T-helper 22 cell (primary cell): ENCODE measurements at places on chromosomes 13 and 19.

DNA sequence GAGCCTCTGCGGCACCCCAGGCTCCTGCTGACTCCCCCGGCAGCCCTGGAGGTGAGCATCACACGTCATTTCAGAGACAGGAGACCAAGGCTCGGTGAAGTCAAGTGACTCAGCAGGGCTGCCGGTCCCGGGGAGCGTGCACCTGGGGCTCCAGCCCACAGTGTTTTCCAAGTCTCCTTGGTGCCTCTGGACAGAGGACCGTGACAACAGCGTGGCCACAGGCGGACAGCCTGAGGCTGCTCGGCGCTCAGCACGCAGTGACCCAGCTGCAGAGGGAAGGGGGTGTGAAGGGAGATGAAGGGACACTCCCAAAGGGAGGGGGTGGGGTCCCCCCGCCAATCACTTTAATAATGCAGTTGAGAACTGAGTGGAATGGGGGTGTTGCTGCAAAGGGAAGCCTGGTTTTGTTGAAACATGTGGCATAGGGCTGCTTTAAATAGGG lies 17.5 kb upstream of the ASPDH start:
- no peak for DNase-seq

- no peak for DNase-seq
Measured at GRCh38 chr13:71474936-71475335, 392.1 kb downstream of the DACH1 start.

GRCh38 chr19:51422053-51422448 lies 4.6 kb upstream of the SIGLEC10 start:
- DNase-seq: peak; percentile 43

GRCh38 chr13:112150352-112150751 lies 83.4 kb downstream of the SOX1 start:
- no peak for DNase-seq

GRCh38 chr13:41231786-41232185 lies 31.6 kb downstream of the MTRF1 start:
- DNase-seq: no peak
